ENCODE measurements at places on chromosomes 16 and 17. TPM values are rescaled to one million over a fixed set of nuclear protein-coding genes. Genes with fewer than 3 reads are reported as not detected.

The PRSS36 gene
- total RNA-seq, result 0.26 TPM

The GAS2L2 gene
- not detected for total RNA-seq

The ARSG gene
- 1.9 TPM for total RNA-seq

The SLC35B1 gene
- 53.7 TPM for total RNA-seq

The C17orf100 gene
- 0.43 TPM for total RNA-seq

The SPIRE2 gene
- total RNA-seq, result 2.1 TPM

The C16orf95 gene
- 3.2 TPM for total RNA-seq

The LRRC36 gene
- total RNA-seq, result not detected

The DPEP3 gene
- total RNA-seq, result 0.09 TPM

The PLK1 gene
- 3.7 TPM for total RNA-seq

The CSF3 gene
- not detected for total RNA-seq

The ZFPM1 gene
- total RNA-seq, result 0.33 TPM

The SLFN12L gene
- not detected for total RNA-seq

The C16orf89 gene
- total RNA-seq, result not detected

The GPR142 gene
- total RNA-seq, result not detected

The TUBG2 gene
- total RNA-seq, result 4.2 TPM

The ECI1 gene
- 31.9 TPM for total RNA-seq

Measured in dermis lymphatic vessel endothelial cell (primary cell).